ENCODE measurements at places on chromosomes 1 and 21.

- DNase-seq: no peak
Observed at GRCh38 chr21:46634966-46635323, 529 bp upstream of the PRMT2 start.

GRCh38 chr1:78122389-78122788, 76.6 kb downstream of the GIPC2 start:
- no peak for DNase-seq

- DNase-seq: no peak
Observed at GRCh38 chr1:163531345-163531744, 209.6 kb downstream of the NUF2 start.

DNA sequence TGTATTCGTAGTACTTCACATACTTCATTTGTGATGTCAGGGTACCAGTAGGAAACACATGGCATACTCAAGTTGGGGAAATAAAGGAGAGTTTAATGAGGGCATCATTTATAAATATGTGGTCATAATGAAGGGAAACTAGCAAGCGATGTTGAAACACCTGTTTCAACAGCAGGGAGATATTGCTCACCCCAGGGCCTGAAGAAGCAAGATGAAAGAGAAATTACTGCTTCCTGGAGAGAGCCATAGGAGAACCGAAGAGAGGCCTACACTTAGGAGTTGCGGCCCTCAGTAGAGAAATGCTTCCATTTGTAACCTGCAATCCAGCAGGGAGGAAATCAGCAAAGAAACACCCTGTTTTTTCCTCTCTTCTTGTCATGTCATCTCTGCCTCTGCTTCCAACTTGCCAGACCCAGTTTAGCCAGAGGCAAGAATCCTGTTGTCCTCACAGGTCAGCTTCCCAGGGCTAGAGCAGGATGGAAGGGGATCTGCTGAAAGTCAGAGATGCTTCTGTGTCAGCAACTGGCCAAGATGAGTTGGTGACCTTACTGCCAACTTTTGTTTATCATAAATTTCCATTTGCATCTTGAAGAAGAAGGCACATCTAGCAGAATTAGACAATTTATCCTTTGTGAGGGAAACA, 67.6 kb upstream of the TSPAN2 start:
- DNase-seq: no peak

DNA sequence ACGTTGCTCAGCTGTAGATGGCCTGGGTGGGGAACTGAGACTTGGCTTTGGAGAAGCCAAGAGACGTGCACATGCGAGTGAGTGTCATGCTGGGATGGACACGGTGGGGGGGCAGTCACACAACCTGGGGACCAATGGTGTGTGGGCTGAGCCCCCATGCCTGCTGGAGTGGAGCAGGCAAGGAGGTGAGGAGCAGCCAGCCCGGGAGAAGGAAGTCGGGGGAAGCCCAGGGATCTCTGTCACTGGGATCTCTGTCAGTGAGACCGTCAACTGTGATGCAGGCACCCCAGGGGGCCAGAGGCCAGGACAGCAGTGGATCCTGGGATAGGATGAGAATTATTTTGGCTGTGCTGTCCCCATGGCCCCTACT, 11.0 kb upstream of the ZNF669 start:
- no peak for DNase-seq

Measured in stimulated activated CD4-positive, alpha-beta T cell treated with anti-CD3 and anti-CD28 coated beads, Interleukin-15, amount 100 ng/mL, for 1 hour (primary cell).